ENCODE measurements at places on chromosomes 7 and 10.

GRCh38 chr7:73829921-73830680 is 695 bp upstream of the CLDN4 start:
- no peak for DNase-seq

GRCh38 chr7:117124591-117125220 is 171.4 kb downstream of the ST7 start:
- DNase-seq = peak; percentile 40

- no peak for DNase-seq
These were observed 20.3 kb downstream of the NACAD start for GRCh38 chr7:45068236-45069023.

DNA sequence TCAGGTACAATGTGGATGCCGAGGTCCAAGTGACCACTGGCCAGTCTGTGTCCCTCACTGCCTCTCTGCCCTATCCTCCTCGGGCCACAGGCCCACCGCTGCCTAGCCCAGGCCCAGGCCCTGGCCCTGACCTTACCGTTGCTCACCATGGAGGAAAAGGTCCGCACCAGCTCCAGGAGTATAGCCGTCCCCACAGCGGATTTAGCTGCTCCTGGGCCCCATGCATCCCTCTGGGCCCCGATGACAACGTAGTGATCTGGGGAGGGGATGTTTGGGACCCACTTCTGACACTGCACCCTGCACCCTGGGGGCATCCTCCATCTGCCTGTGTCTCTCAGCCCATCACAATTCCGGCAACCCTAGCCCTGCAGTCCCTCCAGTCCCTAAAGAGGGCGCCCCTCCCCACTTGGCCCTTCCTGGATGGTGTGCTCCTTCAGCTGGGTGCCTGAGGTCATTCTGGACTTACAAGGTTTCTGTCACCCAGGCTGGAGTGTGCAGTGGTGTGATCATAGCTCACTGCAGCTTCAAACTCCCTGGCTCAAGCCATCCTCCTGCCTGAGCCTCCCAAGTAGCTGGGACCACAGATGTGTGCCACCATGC is 12.1 kb downstream of the TFR2 start:
- DNase-seq = no peak

- DNase-seq = no peak
These were observed 4.9 kb downstream of the OPN4 start for GRCh38 chr10:86659161-86659691.

DNA sequence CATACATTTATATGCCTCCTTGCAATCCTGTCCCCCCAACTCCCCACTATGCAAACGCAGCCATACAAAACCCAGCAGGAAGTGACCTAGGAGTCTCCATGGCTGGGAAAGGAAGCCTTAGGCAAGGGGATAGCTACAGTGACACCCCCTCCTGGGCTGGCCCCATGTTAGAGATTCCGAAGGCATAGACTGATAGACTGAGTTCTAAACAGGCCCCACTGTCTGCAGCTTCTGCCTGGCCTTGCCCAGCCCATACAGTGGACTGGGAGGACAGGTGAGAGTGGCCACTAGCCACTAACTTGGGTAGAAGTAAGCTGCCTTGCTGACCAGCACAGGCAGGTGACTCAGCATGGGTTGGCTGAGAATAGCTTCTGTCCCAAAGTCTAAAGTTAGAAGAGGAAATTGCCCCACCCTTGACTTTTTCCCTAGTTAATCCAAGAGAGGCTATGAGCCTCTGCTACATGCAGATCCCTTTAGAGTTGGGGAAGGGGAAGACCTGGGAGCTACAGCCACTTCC is 106.3 kb downstream of the C10orf105 start:
- no peak for DNase-seq

GRCh38 chr10:51416494-51416893 is 282.9 kb downstream of the CSTF2T start:
- no peak for DNase-seq

GRCh38 chr7:10706875-10707493 is 266.7 kb upstream of the PHF14 start:
- no peak for DNase-seq

- no peak for DNase-seq
These were observed 43.9 kb upstream of the KCND2 start for GRCh38 chr7:120229084-120229483.

DNA sequence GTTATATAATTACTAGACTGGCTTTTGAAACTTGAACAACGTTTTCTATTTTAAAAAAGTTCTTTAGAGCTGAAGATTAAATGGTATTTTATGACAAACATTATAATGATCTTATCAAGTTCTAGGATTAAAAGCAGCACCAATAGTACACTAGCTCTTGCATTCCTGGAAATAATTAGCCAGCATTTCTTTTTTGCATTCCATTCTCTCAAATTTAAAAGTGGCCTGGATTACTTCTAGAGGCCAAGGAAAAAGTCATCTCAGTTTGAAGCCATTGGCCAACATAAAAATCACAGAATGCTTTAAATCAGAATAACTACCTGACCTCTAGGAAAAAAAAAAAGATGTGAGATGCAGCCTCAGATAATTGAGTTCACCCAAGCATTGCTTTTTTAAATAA is 1326.4 kb upstream of the SORCS1 start:
- no peak for DNase-seq

All from stimulated activated CD8-positive, alpha-beta memory T cell treated with anti-CD3 and anti-CD28 coated beads, Interleukin-7, amount 100 ng/mL, for 24 hours (primary cell).